ENCODE measurements at places on chromosomes 1 and 21.

DNA sequence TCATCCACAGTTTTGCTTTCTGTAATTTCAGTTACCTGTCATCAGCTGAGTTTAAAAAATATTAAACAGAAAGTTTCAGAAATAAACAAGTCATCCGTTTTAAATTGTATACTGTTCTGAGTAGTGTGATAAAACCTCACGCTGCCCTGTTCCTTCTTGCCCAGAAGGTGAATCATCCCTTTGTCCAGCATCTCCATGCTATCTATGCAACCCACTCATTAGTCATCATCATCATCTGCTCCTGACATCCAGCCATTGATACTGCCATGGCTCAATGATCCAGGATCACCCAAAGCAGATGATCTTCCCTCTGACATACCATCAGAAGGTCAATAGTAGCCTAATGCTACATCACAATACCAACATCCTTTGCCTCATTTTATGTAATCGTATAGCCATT lies 198.3 kb downstream of the SLC44A5 start:
- DNase-seq: no peak

GRCh38 chr1:17535300-17535936 lies 4.1 kb upstream of the ARHGEF10L start:
- no peak for DNase-seq

GRCh38 chr1:245984390-245985155 lies 522.5 kb downstream of the SMYD3 start:
- no peak for DNase-seq

GRCh38 chr1:30936541-30937171 lies 28.1 kb upstream of the SDC3 start:
- DNase-seq: no peak

- DNase-seq: no peak
Observed at GRCh38 chr1:3481836-3482375, 27.4 kb downstream of the ARHGEF16 start.

DNA sequence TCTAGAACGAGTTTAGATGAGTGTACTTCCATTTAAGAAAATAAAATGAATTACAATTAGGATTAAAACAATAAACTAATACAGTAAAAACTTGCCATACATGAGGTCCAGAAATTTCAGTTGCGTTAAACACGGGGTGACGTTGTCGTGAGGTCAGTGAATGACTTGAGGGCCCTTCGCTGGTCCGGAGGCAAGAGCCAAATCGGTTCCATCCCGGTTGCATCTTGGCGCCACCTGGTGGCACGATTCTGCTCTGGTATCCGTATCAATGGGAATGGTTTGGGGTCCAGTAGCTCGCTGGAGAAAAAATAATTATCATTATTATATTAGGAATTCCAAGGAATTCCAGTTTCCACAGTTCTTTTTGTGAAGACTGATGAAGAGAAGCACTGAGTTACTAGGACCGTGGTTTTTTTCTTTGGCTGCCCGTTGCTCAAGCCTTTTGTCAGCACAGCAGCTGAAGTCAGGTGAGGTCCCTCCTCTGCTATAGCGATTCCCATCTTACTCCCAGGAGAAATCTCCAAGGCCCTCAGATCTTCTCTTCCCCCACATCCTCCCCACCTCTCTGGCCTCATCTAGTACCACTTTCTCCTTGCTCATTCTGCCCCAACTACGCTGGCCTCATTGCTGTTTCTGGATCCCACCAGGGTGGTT lies 161.4 kb downstream of the SLC35F3 start:
- peak; percentile 45 for DNase-seq

DNA sequence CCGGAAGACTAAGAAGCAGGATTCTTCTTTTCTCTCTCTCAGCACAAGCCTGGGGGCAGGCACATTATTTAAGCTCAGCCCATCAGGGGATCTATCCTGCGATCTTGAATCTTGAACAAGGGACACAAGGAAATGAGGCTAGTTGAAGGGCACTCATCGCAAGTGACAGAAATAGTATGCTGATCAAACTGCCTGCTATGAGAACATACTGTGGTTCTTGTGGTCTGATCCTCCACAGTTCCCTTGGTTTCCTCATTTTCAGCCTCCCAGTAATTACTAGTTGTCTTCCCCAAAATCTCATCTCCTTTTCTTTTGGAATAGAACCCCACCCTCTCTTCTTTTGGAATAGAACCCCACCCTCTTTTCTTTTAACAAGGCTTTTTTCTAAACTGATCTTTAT lies 6.5 kb downstream of the ANKRD45 start:
- DNase-seq: no peak

- no peak for DNase-seq
Observed at GRCh38 chr1:204104331-204105130, 31.6 kb downstream of the SOX13 start.

- DNase-seq: no peak
Observed at GRCh38 chr1:55547405-55547804, 332.2 kb upstream of the USP24 start.

Measured in stimulated activated CD4-positive, alpha-beta T cell treated with anti-CD3 and anti-CD28 coated beads, Interleukin-15, amount 100 ng/mL, for 48 hours (primary cell).